ENCODE measurements at places on chromosomes 11 and 22. TPM values are rescaled to one million over a fixed set of nuclear protein-coding genes. Genes with fewer than 3 reads are reported as not detected.

The BANF1 gene
- total RNA-seq: 500 TPM

The CABP4 gene
- total RNA-seq: not detected

The MYEOV gene
- 112 TPM for total RNA-seq

The MPPED1 gene
- total RNA-seq: not detected

The GAL3ST1 gene
- 8.0 TPM for total RNA-seq

The SAA4 gene
- not detected for total RNA-seq

The RAB38 gene
- 0.83 TPM for total RNA-seq

The PIWIL4 gene
- total RNA-seq: 0.07 TPM

The OR8D4 gene
- total RNA-seq: not detected

The ZP1 gene
- 0.09 TPM for total RNA-seq

The GPR83 gene
- 0.08 TPM for total RNA-seq

The C1QTNF5 gene
- total RNA-seq: not detected

The SPDYC gene
- total RNA-seq: not detected

The TRIM49 gene
- total RNA-seq: not detected

The APOBEC3H gene
- 0.33 TPM for total RNA-seq

The RBMXL2 gene
- total RNA-seq: not detected

The CDKN1C gene
- total RNA-seq: 0.74 TPM

The MRGPRX2 gene
- not detected for total RNA-seq

The MS4A2 gene
- not detected for total RNA-seq

The KCNJ1 gene
- not detected for total RNA-seq

The MS4A4A gene
- total RNA-seq: not detected

The MRGPRX3 gene
- not detected for total RNA-seq

The TMEM45B gene
- 0.13 TPM for total RNA-seq

The BIRC3 gene
- total RNA-seq: 29.8 TPM

The OR52I2 gene
- total RNA-seq: not detected

The CTSD gene
- total RNA-seq: 335 TPM

The RIBC2 gene
- total RNA-seq: 3.1 TPM

The JHY gene
- 3.3 TPM for total RNA-seq

The MAP6 gene
- total RNA-seq: 1.9 TPM

The TEAD1 gene
- 62.9 TPM for total RNA-seq

The SHISA8 gene
- total RNA-seq: 0.18 TPM

The CCND1 gene
- total RNA-seq: 188 TPM

Measured in A549 treated with CORT108297 at 1 μM for 4 hours (cell line).